ENCODE measurements at places on chromosomes 3 and 15.

- DNase-seq = no peak
Measured at GRCh38 chr15:86236356-86237110, 156.9 kb downstream of the AGBL1 start.

GRCh38 chr3:106058475-106058874 is 189.7 kb upstream of the CBLB start:
- DNase-seq = no peak

- DNase-seq = no peak
Measured at GRCh38 chr3:57038466-57039164, 21.8 kb upstream of the SPATA12 start.

DNA sequence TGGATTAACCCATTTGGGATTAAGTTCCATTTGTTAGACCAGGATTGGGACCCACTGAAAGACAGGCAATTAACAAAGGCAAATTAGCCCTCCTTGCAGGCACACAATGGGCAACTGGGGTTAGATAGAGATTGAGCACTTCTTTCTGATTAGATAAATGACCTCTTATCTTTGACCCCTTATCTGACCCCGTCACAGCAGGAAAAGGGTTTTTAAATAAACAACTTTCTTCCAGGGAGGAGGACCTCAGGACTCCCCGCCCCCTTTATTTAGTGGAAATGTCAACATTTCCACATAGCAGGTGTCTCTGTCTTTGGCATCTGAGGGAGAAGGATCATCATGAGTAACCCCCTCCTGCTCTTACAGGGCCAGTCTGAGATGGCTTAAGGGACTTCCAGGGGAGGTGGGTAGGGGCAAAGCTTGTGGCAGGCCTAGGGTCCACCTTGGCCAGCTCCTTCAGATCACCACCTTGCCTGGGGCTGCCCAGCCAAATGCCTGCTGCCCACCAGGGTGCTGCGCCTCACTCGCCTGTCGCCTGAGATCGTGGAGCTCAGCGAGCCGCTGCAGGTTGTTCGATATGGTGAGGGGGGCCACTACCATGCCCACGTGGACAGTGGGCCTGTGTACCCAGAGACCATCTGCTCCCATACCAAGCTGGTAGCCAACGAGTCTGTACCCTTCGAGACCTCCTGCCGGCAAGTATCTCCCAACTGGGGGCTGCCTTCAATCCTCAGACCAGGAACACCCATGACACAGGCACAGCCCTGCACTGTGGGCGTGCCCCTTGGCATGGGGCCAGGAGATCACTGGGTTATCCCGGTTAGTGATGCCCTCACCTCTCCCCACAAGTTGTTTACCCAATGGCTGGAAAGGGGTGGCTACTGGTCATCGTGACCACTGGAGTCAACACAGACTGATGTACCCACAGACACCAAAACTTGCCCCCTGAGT is 2.6 kb upstream of the WDR6 start:
- DNase-seq = no peak

- no peak for DNase-seq
Measured at GRCh38 chr3:169227911-169228310, 435.6 kb downstream of the MECOM start.

DNA sequence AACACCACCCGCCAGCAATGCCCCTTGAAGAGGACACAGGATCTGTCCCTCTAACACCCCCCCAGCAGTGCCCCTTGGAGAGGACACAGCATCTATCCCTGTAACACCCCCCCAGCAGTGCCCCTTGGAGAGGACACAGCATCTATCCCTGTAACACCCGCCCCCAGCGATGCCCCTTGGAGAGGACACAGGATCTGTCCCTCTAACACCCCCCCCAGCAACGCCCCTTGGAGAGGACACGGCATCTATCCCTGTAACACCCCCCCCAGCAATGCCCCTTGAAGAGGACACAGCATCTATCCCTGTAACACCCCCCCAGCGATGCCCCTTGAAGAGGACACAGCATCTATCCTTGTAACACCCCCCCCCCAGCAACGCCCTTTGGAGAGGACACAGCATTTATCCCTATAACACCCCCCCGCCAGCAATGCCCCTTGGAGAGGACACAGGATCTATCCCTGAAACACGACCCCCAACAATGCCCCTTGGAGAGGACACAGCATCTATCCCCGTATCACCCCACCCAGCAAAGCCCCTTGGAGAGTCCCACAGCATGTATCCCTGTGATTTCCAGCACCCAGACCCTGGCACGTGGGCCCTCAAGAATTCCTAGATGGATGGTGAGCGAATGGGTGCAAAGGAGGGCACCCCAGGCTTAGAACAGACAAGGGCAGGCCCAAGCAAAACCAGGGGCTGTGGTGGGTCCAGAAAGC is 26.9 kb downstream of the TNK2 start:
- DNase-seq = no peak

- no peak for DNase-seq
Measured at GRCh38 chr3:186953011-186953487, 22.7 kb downstream of the ST6GAL1 start.

DNA sequence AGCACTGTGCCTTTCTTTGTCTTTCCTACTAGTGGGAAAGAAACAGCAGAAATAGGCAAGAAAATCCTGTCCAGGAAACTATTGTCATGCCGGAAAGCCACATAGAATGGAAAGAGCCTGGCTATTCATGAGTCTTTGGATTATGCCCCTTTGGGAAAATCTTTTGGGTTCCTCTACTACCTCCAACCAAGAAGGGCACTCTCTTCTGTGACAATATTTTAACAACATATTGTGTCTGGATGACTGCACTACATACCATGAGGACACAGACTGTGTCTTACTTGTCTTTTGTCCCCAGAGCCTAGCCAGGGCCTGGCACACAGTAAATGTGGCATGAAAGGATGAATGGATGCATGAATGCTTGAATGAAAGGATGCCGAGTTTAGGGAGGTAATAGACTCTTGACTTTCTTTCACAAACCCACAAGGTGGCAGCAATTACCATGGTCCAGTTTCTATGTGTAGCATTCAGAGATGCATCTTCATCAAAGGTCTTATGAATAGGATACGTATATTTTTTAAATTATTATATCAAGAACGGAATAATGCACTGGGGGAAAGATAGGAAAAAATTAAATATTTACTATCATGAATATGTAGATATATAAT is 30.3 kb downstream of the ARL14 start:
- no peak for DNase-seq

DNA sequence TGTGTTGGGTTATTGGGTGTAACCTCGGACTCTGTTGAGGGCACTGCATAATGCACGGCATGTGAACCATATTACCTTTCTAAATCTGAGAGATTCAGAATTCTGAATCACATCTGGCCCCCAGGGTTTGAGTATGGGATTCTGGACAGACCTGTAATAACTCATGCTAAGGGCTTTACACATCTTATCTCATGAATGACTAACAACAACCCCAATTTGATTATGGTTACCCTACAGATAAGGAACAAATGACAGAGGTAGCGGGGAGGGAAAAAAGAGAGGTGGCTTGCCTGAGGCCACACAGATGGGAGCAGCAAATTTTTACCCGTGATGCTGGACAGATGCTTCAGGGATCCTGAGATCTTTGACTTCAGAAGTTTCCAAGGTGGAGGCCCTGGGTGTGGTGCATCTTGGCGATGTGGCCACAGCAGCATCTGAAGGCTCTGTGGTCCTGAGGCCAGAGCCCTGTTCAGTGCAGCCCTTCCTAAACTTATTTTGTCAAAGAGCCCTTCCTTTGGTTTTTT is 43.8 kb downstream of the POMGNT2 start:
- DNase-seq = no peak

- DNase-seq = no peak
Measured at GRCh38 chr3:64220161-64220914, 4.9 kb downstream of the PRICKLE2 start.

GRCh38 chr15:29532296-29532695 is 262.7 kb upstream of the NSMCE3 start:
- DNase-seq = no peak

DNA sequence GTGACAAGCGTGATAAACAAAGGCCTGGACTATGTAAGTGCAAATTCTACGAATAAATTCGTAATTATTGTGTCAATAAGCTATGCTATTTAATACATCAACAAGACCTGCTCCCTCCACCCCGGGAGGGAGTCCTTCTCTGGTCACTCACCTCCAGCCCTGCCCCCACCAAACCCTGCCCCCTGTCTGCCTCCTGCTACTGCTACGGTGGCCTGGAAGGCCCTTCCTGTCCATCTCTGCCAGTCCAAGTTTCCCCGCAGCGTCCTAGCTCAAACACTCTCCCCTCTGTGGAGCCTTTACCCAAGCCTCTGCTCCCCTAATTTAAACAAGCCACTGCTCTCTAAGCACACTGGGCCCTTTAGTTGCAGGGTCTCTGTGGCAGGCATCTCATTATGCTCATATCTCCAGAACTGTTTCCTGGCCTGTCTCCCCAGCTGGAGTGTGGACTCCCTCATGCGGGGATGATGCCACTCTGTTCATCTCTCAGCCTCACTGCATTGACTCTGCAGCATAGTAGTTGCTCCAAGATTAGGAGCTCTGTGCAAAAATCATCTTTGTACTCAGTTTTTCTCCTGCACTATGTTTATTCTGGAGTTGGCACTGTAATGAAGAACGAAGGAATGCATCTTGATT is 241.2 kb downstream of the NTRK3 start:
- no peak for DNase-seq

DNA sequence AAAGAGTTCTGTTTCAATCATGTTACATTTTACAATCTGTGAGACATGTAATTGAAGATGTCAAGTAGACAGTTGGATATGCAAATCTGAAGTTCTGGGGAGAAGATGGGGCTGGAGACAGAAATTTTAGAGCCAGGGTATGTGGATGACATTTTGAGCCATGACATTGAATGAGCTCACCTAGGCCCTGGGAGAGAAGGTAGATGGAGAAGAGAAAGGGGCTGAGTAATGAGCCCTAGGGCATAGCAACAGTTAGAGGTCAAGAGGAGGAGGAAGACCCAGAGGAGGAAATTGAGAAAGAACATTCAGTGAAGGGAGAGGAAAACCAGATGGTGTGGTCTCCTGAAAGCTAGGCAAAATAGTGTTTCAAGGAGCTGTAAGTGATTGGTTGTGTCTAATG is 15.3 kb downstream of the TMEM266 start:
- no peak for DNase-seq

DNA sequence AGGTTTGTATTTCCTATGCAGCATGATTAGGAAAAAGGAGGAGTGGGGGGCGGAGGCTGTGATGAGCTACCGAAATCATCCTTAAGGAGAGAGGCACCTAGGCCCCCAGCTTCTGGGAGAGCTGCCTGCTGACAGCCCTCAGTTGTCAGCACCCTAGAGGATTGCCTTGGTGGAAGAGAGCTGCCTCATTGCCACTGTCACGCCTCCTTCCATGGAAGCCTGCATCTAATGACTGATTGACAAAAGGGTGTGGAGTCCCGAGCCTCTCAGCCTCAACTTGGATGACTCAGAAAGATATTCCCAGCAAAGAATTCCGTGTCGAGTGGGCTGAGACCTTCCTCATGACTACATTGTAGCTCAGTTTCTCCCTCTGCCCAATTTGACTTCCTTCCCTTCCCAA is 320.4 kb upstream of the PROK2 start:
- no peak for DNase-seq
